ENCODE measurements at places on chromosomes 12 and 14. TPM values are rescaled to one million over a fixed set of nuclear protein-coding genes. Genes with fewer than 3 reads are reported as not detected.

Gene OR10P1
- 0.05 TPM for polyA plus RNA-seq

Gene ANKRD33
- polyA plus RNA-seq: 0.02 TPM

Gene ARG2
- polyA plus RNA-seq: 27.8 TPM

Gene TMEM132C
- 0.34 TPM for polyA plus RNA-seq

GRCh38 chr12:57614178-57614947 lies 3.1 kb downstream of the ARHGEF25 start:
- no peak for DNase-seq

DNA sequence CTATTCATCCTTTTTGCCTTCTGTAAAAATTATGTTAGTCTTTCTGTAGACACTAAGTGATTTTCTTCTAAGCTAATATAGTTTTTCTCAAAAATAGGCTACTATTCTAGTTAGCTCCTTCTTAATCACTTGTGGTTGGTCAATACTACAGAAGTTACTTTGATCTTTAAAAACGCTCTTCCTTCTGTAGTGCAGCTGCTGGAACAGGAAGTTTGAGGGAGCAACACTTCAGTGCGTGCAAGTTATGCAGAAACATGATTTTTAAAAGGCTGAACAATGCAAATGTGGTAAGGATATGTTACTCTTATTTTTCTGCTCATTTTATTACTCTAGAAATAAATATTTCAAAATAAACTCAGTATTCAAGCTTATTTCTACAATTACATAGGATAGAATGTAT lies 11.1 kb upstream of the RERGL start:
- no peak for DNase-seq

DNA sequence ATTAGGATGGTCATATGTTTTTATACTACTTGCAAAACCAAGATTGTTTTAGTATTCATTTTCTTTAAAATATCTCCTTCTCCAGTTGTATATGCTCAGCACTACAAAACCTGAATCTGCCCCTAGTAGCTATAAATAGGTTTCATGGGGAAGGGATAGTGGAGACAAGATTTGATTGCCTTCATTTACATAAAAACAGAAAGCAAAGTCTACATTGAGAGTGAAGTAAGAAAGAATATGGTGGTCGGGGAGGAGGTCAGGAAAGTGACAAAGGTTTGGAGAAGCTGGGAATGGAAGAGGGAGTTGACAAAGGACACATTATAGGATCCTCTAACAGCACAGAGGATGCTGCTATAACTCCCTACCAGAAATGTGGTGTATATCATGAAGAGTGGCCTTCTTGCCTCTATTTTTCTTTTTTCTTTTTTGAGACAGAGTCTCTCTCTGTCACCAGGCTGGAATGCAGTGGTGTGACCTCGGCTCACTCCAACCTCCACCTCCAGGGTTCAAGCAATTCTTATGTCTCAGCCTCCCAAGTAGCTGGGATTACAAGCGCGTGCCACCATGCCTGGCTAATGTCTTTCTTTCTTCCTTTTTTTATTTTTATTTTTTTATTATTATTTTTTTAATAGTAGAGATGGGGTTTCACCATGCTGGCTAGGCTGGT lies 6.6 kb upstream of the LRP6 start:
- no peak for DNase-seq

Gene DPF3
- polyA plus RNA-seq: 0.46 TPM

DNA sequence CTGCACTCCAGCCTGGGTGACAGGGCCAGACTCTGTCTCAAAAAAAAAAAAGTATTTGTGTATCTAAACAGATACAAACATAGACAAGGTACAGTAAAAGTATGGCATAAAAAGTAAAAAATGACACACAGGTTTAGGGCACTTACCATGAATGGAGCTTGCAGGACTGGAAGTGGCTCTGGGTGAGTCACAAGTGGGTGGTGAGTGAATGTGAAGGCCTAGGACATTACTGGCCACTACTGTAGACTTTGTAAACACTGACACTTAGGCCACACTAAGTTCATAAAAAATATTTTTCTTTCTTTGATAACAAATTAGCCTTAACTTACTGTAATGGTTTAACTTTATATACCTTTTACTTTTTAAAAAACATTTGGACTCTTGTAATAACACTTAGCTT lies 38.0 kb upstream of the EIF5 start:
- no peak for DNase-seq

DNA sequence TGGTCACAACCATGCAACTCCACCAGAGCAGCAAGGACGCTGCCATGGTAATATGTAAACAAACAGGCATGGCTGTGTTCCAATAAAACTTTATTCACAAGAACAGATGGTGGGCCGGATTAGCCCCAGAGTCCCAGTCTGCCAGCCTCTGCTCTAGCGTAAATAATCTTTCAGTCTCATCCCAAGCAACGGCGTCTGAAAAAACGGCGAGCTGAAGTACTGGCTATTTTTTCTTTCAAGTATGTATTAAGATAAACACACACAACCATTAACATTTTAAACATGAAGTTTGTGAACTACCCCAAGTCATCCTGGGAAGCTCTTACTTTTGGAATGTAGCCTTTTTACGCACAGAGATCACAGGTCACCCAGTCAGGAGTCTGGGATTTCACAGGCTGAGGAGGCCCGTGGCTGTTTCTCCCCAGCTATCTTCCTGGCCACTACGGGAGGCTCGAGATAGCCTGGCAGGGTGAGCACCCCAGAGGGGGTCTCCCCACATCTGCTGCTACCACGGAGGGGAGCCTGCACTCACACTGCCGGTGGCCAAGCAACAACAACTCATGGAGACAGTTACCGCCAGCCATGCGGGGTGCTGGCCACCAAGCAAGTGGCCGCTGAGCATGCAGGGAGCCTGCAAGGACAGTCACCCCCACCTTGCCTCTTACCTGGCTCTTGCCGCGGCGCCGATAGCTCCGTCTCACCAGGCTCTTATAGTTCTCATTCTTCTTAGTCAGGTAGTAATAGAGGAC lies 124.6 kb downstream of the RFLNA start:
- DNase-seq: no peak

- DNase-seq: no peak
These were observed 42.1 kb upstream of the LIN7A start for GRCh38 chr12:80979816-80980215.

Gene MYH7
- 0.46 TPM for polyA plus RNA-seq

- no peak for DNase-seq
These were observed 581.1 kb upstream of the MGAT4C start for GRCh38 chr12:86837246-86837645.

Gene PRR4
- 6.4 TPM for polyA plus RNA-seq

DNA sequence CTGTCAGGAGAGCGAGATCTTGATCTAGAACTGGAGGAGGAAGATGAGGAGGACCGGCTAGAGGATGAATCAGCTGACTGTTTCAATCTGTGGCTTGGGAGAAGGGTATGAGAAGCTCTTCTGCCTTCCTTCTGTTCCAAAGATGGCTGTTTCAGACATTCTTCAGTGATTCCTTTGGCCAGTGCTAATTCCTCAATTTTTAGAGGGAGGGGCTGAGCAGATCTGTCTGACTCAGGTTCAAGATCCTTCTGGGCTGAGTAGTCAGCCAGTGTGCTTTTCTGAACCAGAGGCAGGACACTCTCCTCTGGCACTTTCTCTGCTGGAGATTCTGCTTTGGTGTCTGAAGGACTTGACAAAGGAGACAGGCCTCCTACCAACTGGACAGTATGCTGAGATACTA lies 15.2 kb downstream of the ACIN1 start:
- DNase-seq: no peak

DNA sequence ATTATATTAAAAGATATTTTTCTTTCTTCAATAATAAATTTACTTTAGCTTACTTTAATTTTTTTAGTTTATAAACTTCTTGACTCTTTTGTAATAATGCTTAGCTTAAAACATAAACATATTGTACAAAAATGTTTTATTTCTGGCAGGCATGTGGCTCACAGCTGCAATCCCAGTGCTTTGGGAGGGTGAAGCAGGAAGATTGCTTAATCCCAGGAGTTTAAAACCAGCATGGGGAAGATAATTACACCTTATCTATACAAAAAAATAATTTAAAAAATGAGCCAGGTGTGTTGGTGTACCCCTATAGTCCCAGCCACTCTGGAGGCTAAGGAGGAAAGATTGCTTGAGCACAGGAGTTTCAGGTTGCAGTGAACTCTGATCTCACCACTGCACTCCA lies 120.7 kb downstream of the GPHN start:
- no peak for DNase-seq

- no peak for DNase-seq
These were observed 101.0 kb downstream of the KLRB1 start for GRCh38 chr12:9506746-9507145.

DNA sequence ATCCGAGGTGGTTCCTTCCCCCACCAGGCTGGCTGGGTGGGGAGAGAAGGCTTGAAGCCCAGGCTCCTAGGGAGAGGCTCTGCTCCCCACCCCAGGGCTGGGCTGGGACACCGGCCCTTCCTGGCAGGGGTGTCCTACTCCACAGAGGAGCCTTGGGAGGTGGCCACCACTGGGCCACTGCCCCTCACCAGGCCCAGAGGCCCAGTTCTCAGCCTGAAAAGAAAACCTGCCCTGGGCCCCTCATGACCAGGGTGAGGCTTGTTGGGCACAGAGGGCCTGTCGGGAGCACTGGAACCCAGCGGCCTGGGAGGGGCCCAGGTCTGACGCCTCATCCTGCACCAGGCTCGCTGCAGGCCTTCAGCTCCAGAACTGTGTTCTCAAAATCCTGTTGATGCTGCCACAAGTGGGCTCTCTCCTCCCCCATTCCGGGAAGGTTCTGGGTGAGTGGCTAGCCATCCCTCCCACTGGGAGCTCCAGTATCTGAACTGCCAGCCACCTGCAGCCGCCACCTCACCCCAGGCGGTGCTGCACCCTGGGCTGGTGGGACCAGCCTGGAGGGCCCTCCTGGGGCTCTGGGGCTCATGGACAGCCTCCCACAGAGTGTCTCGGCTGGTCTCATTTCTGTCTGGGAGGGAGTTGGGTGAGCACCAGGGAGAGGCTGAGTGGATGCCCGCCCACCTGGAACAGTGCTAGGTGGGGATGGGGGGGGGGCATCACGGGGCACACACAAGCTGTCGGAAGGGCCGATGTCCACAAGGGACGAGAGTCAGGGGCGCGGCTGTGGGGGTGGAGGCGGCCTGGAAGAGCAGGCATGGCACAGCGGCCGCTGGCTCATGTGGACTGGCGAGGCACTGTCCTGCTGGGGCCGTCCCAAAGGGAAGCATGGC lies 11.8 kb downstream of the BAG5 start:
- DNase-seq: no peak

DNA sequence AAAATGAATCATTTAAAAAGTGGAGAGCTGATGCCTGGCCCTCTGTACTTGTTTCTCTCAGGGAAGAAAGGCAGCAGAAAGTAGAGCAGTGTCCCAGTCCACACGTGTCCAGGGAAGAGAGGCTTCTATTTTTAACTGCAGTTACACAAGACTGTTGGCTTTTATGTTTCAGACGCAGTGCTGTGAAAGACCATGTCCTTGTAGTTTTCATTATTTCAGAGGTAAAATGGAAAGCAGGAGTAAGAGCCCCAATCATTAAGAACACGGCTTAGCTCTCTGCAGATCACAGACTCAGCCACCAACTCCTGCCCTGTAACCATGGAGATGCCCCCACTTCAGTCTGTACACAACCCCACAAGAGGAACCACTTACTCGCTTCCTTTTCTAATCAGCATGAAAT lies 336.3 kb downstream of the DAD1 start:
- no peak for DNase-seq

Gene MED13L
- 34.0 TPM for polyA plus RNA-seq

Gene SYNE3
- polyA plus RNA-seq: 1.7 TPM

Gene DPY19L2
- 20.7 TPM for polyA plus RNA-seq

GRCh38 chr12:95248604-95249360 lies 31.2 kb downstream of the VEZT start:
- no peak for DNase-seq

- DNase-seq: no peak
These were observed 49.9 kb upstream of the TBX3 start for GRCh38 chr12:114733919-114734318.

Gene IKZF4
- polyA plus RNA-seq: 2.7 TPM

Data from thymus (tissue), 14 donors.